Fibroblast of skin of back (primary cell): ENCODE measurements at places on chromosomes 13 and 19.

DNA sequence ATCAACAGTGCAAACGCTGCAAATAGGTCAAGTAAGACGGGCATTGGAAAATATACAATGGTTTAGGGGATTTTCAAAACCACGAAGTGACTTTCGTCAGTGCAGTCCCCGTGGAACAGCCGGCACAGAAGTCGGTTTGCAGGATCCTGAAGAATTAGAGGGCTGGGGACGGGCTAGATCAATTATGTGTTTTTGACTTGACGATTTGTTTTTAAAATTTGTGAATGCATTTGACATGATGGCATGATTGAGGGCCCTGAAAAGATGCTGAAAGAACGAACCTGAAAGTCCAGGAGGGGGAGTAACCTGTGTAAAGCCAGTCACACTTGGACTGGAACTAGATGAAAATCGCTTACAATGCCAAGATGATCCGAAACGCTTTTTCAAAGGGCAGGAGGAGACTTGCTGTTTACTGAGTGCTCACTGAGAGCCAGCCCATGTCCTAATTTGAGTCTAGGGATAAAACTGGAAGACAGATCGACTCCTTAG is 8.9 kb upstream of the DGKH start:
- DNase-seq = no peak

DNA sequence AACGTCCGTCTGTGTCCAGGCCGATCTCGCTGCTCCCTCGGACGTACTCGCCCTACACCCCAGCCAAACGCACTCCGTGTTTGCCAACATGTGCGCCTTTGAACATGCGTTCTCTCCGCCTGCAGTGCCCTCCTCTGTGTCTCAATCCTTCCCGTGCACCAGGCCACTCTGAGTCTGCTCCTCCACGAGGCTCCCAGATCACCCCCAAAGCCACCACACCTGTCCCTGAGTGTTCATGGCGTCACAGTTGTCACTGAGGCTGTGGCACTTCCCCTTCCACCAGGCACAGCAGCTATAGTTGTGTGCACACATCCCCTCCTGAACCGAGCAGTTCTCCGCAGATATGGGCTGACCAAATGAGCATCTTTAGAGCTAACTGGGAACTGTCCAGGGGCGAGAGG is 35.6 kb downstream of the RASA3 start:
- DNase-seq = no peak

- no peak for DNase-seq
Measured at GRCh38 chr13:94993616-94994015, 281.3 kb upstream of the SOX21 start.

- DNase-seq = no peak
Measured at GRCh38 chr19:39004403-39004802, 27.9 kb downstream of the FBXO27 start.

GRCh38 chr13:46797501-46798237 is 708 bp upstream of the ESD start:
- no peak for DNase-seq

DNA sequence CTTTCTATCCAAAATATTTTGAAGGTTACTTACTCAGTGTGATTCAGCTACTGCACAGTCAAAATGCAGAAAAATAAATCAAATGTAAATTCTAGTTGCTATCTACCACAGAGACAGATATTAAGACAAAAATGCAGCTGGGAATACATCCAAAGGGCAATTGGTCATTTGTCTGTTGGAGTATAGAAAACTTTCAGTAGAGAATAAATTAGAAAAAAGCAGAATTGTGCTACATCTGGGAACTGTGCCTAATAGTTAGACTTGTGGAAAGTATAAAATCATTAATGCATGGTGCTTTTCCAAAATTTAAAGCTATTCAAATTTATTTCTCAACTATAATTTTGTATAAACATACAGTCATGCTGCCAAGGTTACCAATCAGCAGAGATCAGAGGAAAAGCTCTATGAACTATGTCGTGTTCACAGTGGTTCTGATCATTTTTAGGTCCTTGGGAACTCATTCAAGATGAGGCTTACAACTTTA is 1635.8 kb downstream of the PCDH9 start:
- peak; percentile 84 for DNase-seq

GRCh38 chr13:47109028-47109427 is 212.2 kb upstream of the HTR2A start:
- no peak for DNase-seq
